ENCODE measurements at places on chromosomes 6 and 20. TPM values are rescaled to one million over a fixed set of nuclear protein-coding genes. Genes with fewer than 3 reads are reported as not detected.

The C6orf89 gene
- 47.3 TPM for total RNA-seq

The ID4 gene
- 3.5 TPM for total RNA-seq

The TMEM151B gene
- under 0.01 TPM for total RNA-seq

The NHSL1 gene
- 0.89 TPM for total RNA-seq

The SIRPB2 gene
- total RNA-seq: not detected

The OLIG3 gene
- total RNA-seq: not detected

The NUP43 gene
- total RNA-seq: 33.3 TPM

The PRL gene
- not detected for total RNA-seq

The CHRNA4 gene
- not detected for total RNA-seq

The APOM gene
- total RNA-seq: 1.4 TPM

The TNXB gene
- total RNA-seq: 0.29 TPM

The STMN3 gene
- total RNA-seq: 53.3 TPM

Measured in myometrial cell (primary cell).